ENCODE measurements at places on chromosomes 1 and 21.

DNA sequence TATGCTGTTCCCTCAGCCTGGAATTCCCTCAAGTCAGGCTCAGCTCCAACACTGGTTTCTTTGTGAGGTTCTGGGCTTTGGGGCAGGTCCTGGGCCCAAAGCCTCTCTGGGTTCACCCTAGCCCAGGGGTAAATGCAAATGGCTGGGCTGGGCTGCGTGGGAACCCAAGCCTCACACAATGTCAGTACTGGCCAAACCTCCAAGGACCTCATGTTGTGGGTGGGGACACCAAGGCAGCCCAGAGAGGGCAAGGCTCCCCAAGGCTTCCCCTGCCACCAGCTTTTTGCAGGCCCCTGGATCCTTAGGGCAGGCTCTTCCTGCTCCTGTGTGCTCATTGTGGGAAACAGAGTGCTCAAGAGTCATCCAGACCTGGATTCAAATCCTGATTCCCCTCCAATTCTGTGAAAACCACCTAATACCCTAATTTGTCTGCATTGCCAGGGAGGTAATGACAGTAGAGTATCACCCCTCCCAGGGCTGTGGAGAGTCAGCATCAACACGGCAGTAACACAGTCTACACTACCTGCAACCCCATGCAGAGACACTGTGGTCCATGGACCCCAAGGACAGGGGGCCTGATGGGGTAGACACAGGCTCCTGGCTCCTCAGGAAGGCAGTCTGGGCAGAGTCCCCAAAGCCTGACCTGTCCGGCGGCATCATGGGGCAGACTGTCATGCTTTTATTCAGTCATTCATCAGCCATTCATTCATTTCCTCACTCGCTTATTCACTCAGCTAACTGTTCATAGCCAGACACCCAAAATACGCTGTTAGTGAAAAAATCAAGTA is 85.7 kb downstream of the DMRTB1 start:
- DNase-seq = no peak

DNA sequence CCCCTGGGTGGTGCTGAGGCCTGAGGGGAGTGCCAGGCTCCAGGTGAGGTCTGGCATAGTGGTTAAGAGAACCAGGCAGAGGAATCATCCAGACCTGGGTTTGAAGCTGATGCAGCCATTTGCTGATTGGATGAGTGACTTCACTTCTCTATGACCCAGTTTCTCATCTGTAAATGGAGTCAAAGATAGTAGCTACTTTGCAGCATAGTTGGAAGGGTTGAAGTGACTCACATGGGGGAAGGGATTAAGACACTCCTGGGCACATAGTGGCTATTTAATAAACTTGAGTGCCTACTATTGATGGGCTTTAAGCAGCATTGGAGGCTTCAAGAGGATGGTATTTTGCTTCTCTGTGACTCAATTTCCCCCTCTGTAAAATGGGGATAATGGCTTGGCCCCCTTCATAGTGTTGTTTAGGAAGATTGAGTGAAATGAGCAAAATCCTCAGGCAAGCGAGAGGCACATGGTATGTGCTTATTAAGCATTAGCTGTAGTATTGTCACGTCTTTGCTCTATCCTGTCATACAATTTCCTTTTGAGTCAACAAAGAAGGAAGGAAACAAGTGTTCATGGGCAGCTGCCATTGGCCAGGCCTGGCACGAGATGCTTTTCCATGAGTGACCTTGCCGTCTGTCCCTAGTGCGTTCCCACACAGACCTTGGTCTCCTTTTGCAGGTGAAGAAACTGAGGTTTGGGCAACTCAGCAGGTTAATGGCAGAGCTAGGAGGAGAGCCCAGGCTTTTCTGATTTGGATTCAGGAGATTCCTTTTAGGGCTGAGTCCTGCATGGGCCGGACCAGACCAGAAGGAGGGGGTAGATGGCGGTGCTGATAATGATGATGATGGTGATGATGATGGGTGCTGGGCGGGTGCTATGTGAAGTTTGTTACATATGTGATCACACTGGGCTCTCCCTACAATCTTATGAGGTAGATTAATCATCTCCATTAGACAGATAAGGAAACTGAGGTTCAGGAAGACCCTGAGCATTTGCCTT is 131.1 kb upstream of the WNT4 start:
- DNase-seq = no peak

- no peak for DNase-seq
Observed at GRCh38 chr1:62131093-62131725, 63.4 kb upstream of the L1TD1 start.

- no peak for DNase-seq
Observed at GRCh38 chr1:201511941-201512539, 5.1 kb upstream of the CSRP1 start.

- DNase-seq = no peak
Observed at GRCh38 chr1:172448995-172449584, 5.2 kb upstream of the PIGC start.

DNA sequence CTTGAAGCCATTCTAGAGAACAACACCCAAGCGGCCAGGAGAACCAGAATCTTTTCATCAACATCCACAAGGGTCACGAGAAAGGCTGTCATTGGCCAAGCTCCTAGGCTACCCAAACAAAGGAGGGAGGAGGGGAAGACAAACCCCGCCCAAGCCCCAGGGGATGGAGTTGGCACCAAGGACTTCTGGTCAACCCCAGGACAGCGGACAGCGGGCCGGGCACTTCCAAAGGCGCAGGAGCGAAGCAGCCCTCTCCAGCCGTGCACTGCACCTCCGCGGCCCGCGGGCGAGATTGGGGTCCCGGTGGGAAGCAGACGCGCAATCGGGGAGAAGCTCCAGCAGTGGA is at the start of gene CLIC6:
Gene CLIC6, plus strand, starts transcription at position 192 of the 346 bp plus-strand sequence. CDS start 395 bp downstream, outside the sequence.
- DNase-seq = no peak

DNA sequence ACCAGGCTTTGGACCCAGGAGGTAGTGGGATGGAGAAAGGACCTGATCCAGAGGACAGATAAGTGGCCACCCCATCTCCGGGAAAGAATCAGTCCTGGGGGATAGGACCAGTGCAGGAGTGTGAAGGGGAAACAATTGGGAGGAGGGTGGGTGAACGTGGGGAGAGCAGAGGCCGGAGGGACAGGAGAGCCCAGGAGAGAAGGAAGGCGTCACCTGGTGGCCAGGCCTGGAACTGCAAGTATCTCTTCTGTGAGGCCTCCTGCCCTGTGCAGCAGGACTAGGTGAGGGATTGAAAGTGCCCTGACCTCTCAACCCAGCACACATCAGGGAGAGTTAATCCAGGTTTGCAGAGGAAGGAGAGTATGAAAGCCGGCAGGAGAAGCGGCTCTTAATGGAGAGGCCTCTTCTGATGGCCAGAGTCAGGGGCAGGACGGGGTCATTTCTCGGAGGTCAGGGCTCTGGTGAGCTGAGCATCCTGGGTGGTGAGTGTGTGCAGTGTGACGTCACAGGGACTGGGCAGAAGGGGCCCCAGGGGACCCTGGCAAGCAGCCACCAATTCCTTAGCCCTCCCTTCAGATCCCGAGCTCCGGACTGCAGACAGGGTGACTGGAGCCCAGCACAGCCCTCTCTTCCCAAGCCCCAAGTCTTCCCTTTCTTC is 9.2 kb upstream of the LAD1 start:
- DNase-seq = no peak

Measured in NCI-H2081 treated with DMSO at 0.1 percent for 48 hours (cell line).